Uterus (tissue), 4 donors: ENCODE measurements at places on chromosomes 3 and 15.

GRCh38 chr3:153001210-153002078 lies 160.6 kb upstream of the RAP2B start:
- DNase-seq: no peak

GRCh38 chr3:108345492-108346205 lies 49.3 kb downstream of the HHLA2 start:
- DNase-seq: no peak

- no peak for DNase-seq
Measured at GRCh38 chr3:103126115-103126514, 691.3 kb downstream of the ZPLD1 start.

DNA sequence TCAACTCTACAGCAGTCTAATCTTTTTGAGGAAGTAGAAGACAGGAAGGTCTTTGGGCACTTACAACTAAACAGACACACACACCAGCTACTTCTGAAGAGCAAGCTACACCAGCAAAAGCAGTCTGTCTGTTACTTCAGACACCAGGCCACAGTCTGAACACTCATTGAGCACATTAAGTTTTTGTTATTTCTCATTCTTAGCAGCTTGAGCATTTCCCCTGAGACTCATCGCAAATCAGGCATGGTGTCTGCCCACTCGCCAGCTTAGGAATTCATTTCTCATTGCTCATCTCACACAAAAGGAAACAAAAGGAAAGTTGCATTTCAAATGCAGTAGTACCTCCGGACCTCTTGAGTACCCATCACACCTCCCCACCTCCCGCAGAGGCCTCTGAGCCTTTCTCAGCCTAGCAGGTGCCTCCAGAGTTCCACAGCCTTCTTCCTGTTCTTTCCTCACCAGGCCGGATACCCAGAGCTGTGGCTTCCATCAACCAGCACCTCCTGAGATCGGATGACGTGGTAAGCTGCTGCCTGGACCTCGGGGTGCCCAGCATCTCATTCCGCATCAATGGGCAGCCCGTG lies 302.0 kb downstream of the RYR3 start:
- no peak for DNase-seq

DNA sequence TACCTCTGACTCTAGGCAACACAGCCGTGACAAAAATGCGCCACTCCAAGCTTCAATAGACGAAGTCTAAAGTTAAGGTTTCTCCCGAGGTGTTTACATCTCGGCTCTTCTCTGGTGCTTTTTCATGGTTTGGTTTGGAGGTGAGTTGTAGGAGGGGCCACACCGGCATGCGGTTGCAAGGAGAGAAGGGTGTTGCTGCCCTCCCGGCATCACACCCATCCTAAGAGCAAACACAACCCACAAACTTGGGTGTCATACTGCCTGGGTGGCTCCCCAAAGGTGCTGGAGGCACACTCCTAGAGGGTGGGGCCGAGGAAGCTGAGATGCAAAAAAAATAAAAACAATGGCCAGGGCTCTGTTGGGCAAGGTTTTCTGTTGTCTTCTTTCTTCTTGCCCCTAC lies 225.2 kb upstream of the ICE2 start:
- no peak for DNase-seq

- DNase-seq: no peak
Measured at GRCh38 chr3:35864871-35865270, 225.5 kb downstream of the ARPP21 start.

- no peak for DNase-seq
Measured at GRCh38 chr15:83813682-83814081, 159.8 kb downstream of the ADAMTSL3 start.

GRCh38 chr3:99504258-99504657 lies 134.1 kb upstream of the COL8A1 start:
- DNase-seq: no peak
